Germinal center (tissue), 1 donor: ENCODE measurements at places on chromosomes 4 and X.
A peak's percentile ranks its signal among the peaks of the same experiment; 100 is the strongest.

DNA sequence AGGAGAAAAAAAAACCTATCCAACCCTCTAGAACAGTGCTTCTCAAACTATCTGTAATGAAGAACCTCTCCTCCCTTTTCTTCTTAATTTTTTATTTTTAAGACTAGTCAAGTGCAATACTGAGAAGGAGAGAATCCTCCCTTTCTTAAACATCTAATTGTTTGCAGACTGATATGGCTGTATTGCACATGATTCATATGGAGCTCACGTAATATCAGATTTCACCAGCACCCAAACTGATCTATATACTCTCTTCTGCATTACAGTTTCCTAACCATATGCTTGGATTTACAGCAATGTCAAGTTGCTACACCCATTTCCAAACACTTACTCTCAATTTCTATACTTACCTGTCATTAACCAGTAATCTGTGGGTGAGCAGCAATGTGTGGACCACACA lies 9.5 kb downstream of the PRMT9 start:
- DNase-seq: no peak

GRCh38 chr4:99749445-99750391 lies 66.9 kb upstream of the DAPP1 start:
- DNase-seq: no peak

GRCh38 chrX:38066934-38067333 lies 60.6 kb downstream of the SYTL5 start:
- no peak for DNase-seq

DNA sequence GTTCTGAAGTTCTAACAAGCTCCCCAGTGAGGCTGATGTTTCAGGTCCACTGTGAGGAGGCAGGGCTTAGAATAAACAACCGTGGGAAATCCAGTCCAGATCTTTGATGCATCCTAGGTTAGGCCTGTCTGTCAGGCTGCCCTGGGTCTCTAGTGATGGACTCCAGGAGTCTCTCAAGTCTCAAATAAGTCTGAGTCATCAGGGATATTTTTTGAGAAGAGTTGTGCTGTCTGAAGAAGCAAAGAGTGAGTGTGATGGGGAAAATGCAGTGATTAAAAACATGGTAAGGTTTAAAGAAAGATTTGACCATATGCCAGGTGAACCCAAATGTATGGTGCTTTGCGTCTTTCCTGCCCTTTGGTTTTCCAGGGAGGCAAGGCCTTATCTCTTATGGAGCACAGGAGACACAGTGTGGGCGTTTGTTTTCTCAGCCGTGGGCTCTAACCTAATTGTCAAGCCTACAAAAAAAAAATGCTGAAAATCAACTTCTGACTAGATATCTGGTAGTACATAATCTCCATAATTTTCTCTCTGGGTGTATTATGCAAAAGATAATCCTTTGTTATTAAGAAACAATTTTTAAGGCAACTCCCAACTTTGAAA lies 100.7 kb downstream of the PTTG2 start:
- DNase-seq: no peak

DNA sequence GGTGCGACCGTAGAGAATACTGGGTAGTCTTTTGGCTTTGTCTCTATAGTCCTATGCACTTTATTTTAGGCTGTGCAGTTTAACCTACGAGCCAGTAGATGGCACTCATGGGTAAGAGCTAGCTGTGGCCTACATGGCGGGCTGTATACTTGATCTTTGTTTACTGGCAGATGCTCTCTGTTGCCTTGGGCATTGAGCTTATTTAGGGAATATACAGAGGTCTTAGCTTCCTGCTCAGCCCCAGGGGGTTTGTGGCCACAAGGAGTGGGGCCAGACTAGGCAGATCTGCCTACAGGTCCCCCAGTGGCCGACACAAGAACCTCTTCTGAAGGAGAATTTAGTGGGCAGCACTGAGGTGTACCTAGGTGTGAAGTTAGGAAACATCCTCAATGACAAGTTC lies 227.6 kb upstream of the HDX start:
- peak; percentile 19 for DNase-seq

GRCh38 chr4:69489856-69490255 lies 5.8 kb downstream of the UGT2B4 start:
- no peak for DNase-seq

- no peak for DNase-seq
Observed at GRCh38 chr4:84403656-84404055, 95.4 kb downstream of the NKX6-1 start.

GRCh38 chrX:66074920-66075879 lies 35.3 kb upstream of the VSIG4 start:
- DNase-seq: no peak

- no peak for DNase-seq
Observed at GRCh38 chr4:74855879-74856278, 61.6 kb upstream of the BTC start.

DNA sequence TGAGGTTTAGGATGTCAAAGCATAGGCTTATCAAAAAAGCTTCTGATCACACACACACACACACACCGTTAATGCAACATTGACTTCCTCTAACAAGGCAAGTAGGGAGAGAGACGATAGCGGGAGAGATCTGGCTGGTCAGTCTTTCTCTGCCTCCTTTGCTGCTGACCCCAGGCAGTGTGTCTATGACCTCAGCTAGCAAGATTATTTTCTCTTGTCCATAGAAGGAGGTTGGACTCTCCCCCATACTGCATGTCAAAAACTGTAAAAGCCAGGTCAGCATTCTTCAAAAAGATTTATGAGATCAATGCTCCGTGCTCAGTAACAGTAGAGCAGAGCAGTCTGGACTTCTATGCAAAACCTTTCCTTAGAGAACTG lies 63.5 kb upstream of the PGM2 start:
- DNase-seq: no peak

DNA sequence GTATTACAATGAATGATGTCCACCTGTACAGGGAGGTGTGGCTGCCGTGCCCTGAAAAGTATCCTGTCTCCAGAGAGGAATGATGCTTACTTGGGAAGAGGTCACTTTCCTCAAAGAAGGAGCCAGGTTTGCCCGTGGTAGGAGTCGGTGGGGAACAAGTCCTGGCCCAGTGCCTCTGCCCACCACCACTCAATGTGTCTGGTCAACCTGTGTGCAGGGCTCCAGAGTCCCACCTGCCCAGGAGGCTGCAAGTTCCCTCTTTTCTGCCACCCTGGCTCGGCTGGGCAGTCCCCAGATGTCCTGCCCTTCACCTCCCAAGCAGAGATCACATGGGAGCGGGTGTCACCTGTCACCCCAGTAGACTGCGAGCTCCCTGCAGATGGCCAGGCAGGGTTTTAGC lies 75.4 kb upstream of the C4orf50 start:
- no peak for DNase-seq

DNA sequence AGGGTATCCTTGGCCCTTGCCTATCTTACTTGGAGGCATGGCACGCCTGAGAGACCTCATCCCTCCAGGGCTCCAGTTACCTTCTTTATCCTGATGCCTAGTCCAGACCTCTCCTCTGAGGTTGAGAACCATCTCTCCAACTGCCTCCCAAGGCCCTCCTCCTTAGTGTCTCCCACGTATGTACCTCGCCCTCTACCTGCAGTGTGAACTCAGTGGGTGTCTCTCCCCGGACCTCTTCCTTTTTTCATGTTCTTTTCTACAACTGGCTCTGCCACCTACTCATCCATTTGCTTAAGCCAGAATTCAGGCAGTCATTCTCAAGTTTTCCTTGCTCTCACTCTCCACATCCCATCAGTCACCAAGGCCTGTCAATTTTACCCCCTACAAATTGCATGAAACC lies 16.6 kb downstream of the RPS4X start:
- no peak for DNase-seq

DNA sequence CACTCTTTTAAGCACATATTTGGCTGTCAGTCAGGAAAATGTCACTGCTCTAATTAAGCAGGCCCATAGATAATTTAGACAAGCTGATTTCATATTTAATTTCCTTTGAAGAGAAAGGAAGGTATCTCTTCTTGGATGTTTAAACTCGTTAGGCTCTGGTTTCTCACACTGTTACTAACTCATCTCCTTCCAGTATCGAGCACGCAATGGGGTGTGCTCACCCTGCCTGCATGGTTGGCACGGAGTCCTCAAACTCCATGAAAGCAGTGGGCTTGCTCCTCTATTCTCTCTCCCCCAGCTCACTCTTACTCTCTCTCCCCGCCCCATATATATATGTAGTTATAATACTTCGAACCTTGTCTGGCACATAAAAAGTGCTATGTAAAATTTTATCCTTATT lies 76.9 kb downstream of the EGF start:
- DNase-seq: no peak

GRCh38 chr4:25775166-25775565 lies 87.6 kb downstream of the SEL1L3 start:
- DNase-seq: no peak

DNA sequence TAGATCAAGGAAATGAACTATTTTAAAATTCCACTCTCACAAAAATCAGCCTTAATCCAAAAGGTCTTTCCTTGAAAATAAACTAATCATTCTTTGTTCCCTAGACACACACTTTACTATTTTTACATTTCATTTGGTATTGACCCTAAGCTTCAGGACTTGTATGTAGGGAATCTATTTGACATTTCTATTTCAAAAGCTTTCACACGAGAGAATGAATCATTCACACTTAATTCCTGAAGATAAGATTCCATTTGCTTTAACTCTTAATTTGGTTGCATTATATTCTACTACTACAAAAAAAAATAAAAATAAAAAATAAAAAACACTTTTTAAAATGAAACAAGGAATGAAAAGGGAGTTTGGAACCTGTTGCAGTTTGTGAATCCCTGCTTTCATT lies 43.7 kb downstream of the EDNRA start:
- no peak for DNase-seq

DNA sequence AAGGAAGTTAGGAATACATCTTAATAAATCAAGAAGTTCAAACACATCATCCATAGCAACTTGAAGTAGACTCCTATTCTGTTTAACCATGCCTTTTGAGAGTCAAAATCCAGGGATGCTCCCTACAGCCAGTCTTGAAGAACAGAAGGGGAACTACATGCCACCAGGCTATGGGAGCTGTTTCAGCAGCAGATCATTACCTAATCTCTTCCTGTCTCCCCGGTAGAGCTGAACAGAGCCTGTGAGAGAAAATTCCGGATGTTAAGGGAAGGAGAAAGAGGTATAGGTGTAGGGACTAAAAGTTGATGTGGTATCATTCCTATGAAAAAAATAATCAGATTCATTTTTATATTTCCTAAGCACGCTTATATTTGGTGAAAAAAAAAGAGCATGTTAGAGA lies 352.2 kb downstream of the SPRY1 start:
- no peak for DNase-seq

DNA sequence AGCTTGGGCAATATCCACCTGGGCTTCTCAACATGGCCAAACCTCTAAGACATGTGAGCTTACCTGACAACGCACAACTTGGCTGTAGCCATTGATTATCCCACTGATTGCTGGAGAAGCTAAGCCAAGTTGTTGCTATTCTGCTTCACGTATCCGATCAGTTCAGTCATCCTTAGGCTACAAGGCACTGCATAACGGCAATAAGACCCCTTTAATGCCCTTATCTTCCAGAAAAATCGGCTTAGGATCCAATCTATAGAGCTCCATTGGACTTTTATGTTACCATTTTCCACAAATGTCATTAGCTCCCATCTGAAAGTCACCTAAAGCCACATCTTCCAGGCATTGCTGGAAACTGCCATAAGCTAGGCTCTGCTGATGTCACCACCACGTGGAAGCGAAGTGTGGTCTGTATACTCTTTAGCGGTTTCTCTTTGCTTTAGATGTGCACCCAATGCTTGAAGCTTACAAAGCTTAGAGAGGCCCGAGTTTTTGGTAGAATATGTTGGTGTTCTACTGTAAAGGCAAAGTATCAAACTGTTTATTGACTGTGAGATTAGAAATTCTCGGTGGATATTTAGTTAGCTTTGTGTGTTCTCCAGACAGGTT lies 163.1 kb downstream of the CPE start:
- DNase-seq: no peak

GRCh38 chr4:128451270-128451905 lies 163.8 kb upstream of the PGRMC2 start:
- DNase-seq: no peak

DNA sequence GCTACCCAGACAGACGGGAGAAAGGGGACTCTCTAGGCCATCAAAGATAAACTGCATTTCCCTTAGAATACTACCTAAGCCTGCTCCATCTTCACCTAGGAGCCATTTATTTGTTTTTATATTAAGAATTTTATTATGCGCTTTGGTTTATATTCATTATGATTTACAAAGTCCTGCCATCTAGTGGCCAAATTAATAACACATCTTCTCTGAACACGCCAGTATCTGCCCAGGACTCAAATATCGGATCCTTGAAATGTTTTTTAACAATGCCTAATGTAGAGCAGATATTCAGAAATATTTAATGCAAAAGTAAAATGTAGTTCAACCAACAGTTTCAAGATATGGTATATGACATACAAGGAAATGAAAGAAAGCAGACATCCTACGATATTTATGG lies 20.8 kb upstream of the PRPS2 start:
- no peak for DNase-seq

DNA sequence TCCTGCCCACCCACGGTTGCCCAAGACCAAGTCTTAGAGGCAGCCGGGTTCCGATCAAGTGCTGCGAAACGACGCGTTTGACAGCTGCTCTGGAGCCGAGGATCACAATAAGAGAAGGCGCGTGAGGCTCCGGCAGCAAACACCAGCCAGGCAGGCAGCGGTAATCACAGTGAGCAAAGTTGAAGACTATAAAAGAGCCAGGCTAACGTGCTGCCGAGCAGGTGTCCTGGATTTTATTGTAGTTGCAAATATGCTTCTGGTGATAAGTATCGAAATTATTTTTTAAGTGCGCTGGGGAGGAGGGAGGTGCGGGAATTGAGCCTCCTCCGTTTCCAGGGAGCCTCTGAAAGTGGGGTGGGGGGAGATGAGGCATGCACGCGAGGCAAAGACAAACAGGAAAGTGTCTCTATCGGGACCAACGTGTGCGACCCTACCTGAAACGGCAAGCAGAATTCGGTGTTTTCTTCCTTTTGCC lies 590 bp downstream of the GABRA2 start:
- DNase-seq: no peak

- no peak for DNase-seq
Observed at GRCh38 chrX:13835825-13836224, 18.9 kb upstream of the GPM6B start.

- DNase-seq: peak; percentile 32
Observed at GRCh38 chrX:63754136-63754859, 30.7 kb downstream of the ARHGEF9 start.

DNA sequence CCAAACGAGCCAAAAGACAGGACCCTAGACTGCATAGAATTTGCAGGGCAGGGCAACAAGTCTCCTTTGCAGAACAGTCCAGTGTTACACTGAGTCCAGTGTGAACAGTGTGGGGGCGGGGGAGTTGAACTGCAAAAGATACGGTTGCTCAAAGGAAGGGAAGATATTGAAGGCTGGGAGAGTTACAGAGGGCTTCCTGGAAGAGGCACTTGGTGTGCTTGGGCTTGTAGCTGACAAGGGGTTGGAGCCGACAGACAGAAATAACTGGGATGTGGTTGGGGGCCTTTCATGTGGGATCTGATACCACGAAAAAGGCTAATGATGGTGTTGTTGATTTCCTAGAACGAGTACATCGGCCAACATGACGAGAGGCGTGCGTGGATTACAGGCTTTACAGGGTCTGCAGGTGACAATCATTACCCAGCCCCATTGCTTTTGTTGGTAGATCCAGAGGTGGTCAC lies 6.1 kb downstream of the XPNPEP2 start:
- no peak for DNase-seq
